Stromal cell of bone marrow (primary cell): ENCODE measurements at places on chromosomes 6 and 20.

GRCh38 chr6:17628873-17629272 is 28.8 kb downstream of the FAM8A1 start:
- no peak for DNase-seq

- DNase-seq: no peak
Measured at GRCh38 chr6:33987531-33988021, 158.3 kb downstream of the GRM4 start.

DNA sequence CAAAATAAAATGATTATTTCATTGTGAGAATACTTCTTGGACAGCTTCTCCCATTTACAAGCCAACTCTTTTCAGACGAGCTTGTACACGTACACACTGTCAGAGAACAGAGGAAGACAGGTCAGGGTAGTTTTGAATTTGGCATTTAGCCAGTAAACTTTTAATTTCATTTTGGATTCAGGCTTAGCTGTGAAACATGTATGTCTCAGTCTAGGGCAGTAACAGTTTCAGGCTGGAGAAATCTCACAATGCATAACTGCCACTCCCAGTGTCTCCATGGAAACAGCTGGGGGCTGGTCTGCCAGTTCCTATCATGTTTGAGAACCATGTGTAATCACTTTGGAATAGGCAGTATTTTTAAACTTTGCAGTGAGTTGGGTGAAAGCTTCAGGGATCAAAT is 22.0 kb upstream of the QKI start:
- DNase-seq: no peak

DNA sequence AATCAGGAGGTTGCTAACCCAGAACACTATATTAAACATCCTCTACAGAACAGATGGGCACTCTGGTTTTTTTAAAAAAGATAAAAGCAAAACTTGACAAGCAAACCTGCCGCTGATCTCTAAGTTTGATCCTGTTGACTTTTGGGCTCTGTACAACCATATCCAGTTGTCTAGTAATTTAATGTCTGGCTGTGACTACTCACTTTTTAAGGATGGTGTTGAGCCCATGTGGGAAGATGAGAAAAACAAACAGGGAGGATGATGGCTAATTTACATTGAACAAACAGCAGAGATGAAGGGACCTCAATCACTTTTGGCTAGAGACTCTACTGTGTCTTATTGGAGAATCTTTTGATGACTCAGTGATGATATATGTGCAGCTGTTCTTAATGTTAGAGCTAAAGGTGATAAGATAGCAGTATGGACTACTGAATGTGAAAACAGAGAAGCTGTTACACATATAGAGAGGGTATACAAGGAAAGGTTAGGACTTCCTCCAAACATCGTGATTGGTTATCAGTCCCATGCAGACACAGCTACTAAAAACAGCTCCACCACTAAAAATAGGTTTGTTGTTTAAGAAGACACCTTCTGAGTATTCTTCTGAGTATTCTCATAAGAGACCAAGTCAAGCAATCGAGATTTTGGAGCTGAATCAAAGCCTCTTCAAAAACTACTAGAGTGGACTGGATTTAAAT is 201.2 kb upstream of the SHLD1 start:
- DNase-seq: no peak

GRCh38 chr6:159467473-159468041 is 225.5 kb downstream of the SOD2 start:
- no peak for DNase-seq

DNA sequence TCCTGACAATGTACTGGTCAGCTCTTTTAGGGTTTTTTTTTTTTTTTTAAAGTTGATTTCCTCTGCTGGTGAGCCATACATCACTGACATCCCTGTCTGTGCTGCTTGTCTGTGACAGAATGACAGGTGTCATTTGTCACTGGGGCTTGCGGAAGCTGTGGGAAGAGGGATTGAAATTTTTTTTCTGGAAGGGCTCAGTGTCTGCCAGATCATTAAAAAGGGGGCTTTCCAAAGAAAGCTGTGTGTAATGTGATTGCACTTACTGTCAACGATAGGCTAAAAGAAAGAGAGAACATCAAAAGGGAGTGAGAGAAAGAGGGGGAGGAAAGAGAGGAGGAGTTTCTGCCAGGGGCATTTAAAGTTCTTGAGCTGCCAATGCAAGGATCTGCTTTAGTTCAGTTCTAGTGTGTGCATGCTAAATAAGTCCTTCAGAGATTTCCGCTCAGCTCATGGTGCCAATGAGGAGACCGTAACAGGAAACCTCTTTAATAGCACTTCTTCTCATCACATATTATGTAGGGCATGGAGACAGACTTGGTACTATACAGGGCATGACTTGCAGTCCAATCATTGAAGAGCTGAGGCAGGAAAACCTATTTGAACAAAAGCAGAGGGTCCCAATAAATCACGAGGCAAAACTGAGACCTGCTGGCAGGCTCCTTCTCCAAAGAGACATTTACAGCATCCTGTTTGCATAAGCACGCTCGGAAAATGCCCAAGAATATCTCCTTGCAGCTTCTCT is 177.2 kb downstream of the TSHZ2 start:
- DNase-seq: no peak
